ENCODE measurements at places on chromosomes 1 and 21.

DNA sequence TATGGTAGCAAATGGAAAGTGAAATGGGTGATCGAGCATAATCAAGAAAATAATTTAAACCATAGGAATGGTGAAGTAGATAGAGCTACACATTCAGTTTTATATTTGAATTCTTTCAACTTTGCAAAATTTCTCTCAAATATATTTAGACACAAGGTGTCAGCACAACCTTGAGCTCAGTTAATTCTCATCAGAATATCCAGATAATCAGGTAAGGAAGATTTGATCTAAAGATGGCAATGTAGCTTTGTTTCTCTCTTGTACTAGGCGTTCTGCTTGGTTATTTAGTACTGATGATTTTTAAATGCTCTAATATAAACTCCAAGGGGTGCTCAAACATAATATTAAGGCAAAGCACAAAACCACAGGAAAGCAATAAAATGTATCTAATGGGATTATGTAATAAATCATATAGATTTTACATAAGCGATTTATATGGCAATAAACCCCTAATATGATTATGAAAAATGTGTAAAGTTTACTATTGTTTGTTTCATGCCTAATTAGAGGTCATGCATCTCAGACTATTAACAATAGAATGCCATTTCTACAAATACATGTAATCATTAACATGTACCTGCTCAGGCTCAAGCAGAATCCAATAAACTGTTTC is 32.4 kb upstream of the SERTAD4 start:
- DNase-seq, result no peak

DNA sequence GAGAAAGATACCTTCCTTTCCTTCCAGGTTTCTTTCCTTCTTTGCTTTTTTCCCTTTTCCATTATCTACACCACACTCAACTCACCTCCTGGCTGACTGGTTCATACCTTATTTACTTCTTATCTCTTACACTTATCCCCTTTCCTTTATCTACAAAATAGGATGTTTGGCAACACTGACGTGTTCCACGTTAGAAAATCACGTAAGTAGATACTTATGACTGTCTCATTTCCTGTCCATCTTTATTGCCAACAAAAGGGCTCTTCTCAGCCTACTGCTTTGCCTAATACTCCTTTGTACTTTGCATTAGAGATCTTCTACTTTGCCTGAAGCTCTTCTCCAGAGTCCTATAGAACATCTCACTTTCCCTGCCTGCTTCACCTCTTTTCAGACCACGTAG is 25.1 kb downstream of the SYNJ1 start:
- no peak for DNase-seq

DNA sequence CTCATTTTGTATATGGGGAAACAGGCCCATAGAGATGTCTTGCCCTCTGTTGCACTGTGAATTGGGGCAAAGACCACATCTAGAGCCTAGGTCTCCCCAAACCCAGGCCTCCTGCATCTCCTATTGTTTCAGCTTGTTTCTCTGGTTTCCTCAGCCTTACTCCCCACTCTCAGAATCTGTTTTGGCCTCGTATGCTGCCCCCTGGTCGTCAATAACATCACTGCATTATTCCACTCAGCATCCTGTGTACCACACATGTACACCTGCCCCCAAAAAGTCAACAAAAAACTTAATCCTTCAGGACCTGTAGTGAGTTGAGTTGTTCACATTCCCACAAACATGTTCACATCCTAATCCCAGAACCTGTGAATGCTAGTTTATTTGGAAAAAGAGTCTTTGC is 184.8 kb downstream of the BRINP2 start:
- DNase-seq, result no peak

DNA sequence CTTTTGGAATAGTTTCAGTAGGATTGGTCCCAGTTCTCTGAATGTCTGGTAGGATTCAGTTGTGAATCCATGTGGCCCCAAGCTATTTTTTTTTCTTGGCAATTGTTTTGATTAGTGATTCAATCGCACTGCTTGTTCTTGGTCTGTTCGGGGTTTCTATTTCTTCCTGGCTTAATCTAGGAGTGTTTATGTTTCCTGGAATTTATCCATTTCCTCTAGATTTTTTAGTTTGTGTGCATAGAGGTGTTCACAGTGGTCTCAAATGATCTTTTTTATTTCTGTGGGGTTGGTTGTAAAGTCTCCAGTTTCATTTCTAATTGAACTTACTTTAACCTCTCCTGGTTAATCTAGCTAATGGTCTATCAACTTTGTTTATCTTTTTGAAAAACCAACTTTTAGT is 117.6 kb downstream of the NME7 start:
- no peak for DNase-seq

DNA sequence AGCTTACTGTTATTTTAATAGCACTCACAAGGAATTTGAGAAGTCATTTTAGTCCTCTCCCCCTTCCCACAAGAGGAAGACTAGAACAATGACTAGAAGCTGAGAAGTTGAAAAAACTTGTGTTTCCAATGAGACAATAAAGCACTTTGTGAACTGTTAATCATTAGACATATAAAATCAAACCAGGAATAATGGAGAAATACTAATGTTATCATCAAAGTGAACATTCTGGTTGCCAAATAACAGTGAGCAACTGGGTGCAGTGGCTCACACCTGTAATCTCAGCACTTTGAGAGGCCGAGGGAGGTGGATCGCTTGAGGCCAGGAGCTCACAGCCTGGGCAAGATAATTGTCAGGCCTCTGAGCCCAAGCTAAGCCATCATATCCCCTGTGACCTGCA is 54.0 kb upstream of the RASAL2 start:
- DNase-seq, result no peak

GRCh38 chr1:178330848-178331497 is 165.8 kb downstream of the CLEC20A start:
- no peak for DNase-seq

DNA sequence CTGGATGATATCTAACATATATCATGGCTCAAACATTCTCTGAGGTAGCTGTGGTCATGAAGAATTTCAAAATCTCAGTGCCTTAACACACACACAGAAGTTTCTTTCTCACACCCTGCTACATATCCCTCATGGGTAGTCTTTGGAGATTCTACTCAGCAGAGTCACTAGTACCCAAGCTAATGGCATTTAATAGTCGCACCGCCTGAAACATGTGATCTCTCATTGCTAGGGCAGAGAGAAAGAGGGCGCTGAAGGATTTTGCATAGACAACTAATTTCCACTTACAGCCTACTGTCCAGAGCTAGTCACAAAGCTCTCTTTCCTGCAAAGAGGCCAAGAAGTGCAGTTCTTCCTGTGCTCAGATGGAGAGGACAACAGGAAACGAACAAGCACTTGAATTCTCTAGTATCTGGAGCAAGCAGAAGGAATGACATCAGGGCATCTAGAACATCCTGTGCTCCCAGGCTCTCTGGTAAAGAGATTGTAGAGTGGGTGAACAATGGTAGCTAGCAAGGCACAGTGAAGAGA is 183.4 kb upstream of the PTBP2 start:
- no peak for DNase-seq
